NCI-H2081 treated with DMSO at 0.1 percent for 48 hours (cell line): ENCODE measurements at places on chromosomes 5 and 9.

- DNase-seq: peak; percentile 5
Measured at GRCh38 chr9:125997196-125997823, 250.1 kb downstream of the PBX3 start.

DNA sequence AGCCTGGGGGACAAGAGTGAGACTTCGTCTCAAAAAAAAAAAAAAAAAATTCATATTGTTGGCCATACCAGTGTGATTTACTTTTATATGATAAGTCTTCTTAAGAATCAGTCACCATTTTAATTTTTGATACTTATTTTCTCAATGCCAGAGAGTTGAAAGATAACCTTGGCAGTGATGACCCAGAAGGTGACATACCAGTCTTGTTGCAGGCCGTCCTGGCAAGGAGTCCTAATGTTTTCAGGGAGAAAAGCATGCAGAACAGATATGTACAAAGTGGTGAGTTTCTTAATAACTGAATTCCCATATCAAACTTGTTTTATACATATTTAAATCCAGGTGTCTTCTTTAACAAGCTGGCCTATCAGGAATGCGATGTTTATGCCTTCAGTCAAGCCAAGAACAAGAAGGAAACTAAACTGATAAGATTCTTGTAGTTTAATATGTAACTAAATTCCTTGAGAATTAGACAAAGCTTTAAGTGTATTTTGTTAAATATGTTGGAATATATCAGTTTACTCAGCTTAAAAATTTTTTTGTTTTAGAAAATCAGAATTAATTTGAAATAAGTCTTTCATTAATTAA, 81.5 kb downstream of the NIPBL start:
- no peak for DNase-seq

- DNase-seq: no peak
Measured at GRCh38 chr5:19626211-19626610, 361.8 kb downstream of the CDH18 start.

DNA sequence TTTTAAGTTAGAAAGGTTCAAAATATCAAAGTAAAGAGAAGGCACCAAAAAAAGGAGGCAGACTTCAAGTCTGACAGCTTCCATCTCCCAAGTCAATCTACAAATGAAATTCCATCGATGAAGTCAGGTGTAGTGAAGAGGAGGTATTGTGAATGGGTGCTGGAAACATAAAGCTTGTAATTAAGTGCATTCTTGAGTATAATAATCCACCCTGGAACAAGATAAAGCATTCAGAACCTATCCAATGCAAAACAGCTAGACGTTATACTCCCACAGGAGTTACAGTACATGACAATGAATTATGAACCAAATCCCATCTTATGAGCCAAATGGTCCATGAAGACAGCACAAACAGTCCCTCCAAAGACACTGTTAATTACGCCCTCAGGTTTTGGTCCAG, 22.3 kb downstream of the BNC2 start:
- DNase-seq: no peak

DNA sequence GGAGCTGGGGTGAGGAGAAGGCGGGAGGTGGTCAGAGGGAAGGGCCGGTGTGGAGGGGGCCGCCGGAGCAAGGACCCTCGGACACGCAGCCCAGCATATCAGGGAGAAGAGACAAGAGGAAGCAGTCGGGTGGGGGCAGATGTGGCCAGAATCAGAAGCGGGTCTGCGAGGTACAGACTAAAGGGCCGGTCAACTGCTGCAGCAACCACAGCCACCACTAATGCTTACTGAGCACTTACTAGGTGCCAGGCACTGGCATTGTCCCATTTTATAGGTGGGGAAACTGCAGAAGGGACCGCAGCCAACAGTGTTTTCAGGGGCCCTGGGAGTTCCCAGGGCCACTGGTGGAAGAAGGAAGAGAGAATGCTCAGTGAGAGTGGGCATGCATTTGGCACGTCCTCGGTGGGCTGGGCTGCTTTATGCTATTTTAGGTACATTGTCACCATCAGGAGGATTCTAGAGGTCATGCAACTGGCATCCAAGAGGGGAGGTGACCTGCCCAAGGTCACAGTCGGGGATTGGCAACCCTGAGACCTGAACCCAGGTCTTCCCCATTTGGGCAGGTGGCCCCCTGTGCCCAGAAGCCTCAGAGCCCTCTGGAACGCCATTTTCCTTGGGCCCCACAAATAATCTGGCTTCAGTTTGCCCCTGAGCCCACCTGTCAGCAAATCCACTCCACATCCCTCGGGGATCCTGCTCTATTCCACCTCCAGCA, 53.4 kb downstream of the DUSP1 start:
- no peak for DNase-seq

DNA sequence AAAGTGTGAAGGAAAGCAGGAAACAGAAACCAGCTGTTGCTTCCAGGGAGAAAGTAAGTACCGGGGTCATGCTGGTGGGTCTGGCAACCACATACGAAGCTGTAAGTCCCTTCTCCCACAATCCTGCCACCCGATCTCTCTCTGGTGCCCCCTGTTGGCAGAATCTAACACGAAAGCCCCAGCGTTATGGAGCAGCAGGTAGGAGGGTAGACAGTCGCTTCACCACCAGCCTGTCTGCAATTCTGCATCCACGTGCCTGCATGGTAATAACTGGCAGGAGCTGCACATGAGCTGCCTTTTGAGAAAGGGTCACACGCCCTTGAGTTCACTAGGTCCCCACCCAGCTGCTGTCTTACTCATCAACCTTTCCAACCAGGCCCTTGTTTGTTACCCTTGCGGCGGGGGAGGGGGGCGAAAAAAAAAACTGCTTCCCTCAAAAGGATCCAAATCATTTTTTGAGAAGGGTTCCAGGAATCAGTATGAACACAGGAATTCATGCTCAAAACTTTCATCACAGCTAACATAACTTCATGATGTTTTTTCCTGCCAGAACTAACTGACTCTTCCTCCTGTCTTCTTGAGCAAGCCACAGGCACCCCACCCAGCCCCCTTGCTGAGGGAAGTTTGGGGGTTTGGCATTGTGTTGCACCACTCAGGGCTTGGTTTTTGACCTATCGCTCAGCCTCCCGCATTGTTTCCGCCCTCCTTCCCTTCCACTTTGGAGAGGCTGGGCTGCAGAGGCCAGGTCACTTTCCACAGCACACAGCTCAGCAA, 19.6 kb upstream of the TMEM252 start:
- DNase-seq: no peak

- DNase-seq: no peak
Measured at GRCh38 chr9:111158363-111158762, 120.1 kb upstream of the LPAR1 start.

DNA sequence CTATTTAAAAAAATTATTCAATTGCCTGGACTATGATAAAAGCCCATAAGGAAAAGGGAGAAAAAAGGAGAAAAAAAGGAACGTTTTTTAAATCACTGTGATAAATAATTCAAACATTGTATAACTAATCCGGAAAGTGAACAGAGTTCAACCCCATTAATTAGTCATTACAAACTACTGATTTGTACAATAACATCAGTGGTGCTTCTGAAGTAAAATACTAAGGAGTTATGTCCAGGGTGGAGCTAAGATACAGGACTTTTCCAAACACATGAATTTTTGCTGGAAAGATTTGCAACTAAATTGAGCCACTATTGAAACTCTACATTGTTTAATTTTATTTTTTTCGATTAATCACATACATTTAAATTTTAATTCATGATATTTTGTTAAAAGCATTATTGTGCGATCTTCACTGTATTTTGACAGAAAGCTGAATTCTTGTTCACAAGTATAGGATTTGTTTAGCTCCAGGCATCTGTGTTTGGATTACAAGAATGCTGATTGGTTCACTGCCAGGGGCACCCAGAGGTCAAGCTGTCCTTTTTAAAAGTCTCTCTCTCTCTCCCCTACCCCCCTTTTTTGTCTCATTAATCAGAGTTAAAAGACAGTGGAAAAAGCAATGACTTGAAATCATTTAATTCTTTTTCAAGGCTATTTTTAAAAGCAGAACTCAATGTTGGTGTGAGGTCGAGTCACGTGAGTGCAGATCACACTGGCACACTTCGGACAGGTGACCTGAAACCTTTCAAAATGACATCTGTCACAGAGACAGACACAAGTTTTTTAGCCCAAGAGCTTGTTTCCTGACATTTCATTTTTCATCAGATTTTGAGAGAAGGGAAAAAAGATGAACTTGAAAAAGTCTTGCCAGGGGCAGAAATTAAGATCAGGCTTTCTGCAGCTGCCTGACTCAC, 387.3 kb downstream of the NR2F1-AS1 start:
- no peak for DNase-seq

DNA sequence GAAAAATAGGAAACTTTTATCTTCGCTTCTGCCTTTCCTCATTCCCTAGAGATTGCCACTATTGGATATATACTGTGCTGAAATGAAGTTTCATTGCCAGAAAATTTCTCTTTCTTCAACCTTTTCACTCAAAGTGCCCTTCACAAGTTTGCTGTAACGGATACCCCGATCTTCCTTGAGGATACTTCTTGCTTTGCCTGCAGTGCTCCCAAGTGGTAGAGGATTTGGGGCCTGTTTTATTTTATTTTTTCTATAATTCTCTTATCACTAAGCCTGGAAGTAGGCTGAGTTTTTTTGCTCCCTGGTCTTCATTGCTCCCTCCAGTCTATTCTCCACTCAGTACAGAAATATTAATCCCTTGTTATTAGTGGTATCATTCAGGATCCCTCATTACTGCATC, 481.4 kb upstream of the CDH18 start:
- DNase-seq: no peak

- DNase-seq: no peak
Measured at GRCh38 chr5:163660486-163660885, 155.1 kb downstream of the MAT2B start.

GRCh38 chr5:169646856-169647255, 9.8 kb downstream of the DOCK2 start:
- DNase-seq: no peak

- DNase-seq: no peak
Measured at GRCh38 chr5:159681661-159682060, 234.6 kb upstream of the ADRA1B start.

- no peak for DNase-seq
Measured at GRCh38 chr5:141431286-141431685, 979 bp downstream of the PCDHGA12 start.

- no peak for DNase-seq
Measured at GRCh38 chr5:181166812-181167733, 19.7 kb downstream of the OR2V2 start.

DNA sequence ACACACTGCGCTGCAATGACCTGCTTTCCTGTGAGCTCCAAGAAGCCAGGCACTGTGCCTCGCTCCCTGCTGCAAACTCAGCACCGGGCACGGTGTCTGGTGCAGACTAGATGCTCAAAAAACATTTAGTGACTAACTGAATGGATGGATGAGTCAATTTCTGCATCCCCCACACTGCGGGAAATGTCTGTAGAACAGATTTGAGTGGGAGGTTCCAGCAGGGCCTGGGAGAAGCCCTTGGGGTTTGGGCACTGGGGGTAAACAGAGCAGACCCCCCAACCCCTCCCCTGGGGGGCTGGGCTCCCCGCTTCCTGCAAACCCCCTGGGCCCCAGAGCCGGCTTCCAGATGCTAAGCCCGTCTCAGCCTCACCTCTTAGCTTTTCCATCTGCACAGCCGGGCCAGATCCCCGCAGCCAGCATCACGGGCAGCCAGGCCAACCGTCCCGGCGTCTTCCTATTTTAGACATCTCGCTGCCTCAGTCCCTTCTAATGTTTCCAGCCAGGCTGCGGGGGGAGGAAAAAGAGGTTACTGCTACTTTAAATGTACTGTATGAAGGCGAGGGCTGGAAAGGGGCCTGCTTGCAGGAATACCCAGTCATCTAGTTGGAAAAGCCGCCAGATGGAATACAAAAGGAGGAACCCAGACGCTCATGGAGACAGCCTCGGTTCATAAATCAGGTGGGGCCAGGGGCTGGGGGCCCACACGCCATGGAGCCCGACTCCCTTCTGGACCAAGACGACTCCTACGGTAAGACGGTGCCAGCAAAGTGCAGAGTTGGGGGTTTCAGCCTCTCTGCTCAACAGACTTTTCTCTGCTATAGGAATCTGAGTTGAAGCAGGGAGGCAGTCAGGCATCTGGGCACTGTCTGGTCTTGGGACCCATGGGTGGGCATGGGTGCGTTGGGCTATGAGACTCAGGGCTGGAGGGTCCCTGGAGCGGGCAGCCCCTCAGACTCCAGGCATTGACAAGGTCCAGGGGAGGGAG, 67.1 kb upstream of the GGTA1 start:
- no peak for DNase-seq

- DNase-seq: no peak
Measured at GRCh38 chr5:136001466-136001981, 27.3 kb upstream of the TGFBI start.

DNA sequence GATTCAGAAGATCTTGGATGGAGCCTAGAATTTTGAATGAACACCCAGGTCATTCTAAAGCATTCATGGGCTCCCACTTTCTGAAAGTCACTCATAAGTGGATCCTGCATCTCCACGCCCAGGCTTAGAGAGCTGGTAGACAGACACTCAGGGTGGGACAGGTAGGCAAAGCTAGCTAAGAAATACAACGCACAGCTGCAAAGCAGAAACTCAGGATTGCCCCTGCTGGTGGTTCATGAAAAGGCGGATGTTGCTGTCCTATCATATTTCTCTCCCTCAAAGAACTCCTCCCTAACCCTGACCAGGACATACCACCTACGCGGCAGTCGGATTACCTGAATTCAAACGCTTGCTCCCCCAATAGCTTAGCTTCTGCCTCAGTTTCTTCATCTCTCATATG, 226.5 kb downstream of the GLIS3 start:
- DNase-seq: no peak

GRCh38 chr5:107431536-107431935, 239.2 kb downstream of the EFNA5 start:
- no peak for DNase-seq

DNA sequence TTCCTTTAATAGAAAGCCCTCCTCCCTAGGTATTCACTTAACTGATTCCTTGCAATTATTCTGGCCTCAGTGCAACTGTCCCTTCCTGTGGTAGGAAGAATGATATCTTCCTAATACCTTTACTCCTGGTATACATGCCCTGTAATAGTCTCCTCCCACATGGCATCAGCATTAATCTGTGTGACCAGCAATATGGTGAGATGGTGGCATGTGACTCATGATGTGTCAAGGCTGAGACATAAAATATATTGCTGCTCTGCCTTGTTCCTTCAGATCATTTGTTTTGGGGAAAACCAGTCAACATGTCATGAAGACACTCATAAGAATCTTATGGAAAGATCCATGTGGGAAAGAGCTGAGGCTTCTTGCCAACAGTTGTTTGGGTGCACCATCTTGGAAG, 149.1 kb upstream of the TRPM3 start:
- no peak for DNase-seq

DNA sequence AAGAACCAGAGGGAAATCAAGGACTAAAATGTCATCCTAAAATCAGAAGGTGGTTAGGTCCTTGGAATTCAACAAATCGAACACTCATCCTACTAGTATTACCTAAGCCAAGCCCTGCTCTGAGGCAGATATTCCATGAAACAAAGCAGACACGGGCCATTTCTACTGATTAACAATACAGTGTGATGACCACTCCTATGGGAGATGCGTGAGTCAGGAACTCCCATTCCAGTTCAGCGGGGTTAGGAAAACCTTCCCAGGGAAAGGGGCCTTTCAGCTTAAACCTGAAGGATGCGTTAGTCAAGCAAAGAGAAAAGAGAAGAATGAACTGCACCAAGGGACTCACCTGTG, 117.8 kb upstream of the LHFPL2 start:
- DNase-seq: no peak

GRCh38 chr5:26326153-26326759, 712.1 kb downstream of the CDH9 start:
- no peak for DNase-seq

- DNase-seq: no peak
Measured at GRCh38 chr9:79603222-79603920, 31.6 kb downstream of the TLE4 start.
